ENCODE measurements at places on chromosomes 3 and 15.

DNA sequence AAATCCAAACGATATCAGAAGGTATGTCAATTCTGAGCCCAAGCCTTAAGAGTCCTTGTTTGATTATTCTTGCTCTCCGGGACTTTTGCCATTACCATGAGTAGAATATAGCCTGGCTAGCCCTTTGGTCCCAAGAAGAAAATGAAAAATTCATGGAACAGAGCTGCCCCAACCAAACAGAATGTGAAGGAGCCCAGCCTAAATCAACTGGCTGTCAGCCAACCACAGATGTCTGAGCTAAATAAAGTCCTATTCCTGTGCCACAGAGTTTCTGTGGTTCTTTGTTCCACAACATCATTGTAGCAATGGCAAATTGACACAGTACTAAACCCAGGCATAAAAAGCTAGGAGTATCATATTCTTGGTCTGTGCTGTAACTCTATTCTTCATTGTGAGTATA lies 185.2 kb downstream of the CPNE4 start:
- no peak for DNase-seq

GRCh38 chr3:151871639-151872468 lies 1.6 kb upstream of the SUCNR1 start:
- DNase-seq, result no peak

GRCh38 chr3:12463686-12464085 lies 20.6 kb upstream of the TSEN2 start:
- no peak for DNase-seq

DNA sequence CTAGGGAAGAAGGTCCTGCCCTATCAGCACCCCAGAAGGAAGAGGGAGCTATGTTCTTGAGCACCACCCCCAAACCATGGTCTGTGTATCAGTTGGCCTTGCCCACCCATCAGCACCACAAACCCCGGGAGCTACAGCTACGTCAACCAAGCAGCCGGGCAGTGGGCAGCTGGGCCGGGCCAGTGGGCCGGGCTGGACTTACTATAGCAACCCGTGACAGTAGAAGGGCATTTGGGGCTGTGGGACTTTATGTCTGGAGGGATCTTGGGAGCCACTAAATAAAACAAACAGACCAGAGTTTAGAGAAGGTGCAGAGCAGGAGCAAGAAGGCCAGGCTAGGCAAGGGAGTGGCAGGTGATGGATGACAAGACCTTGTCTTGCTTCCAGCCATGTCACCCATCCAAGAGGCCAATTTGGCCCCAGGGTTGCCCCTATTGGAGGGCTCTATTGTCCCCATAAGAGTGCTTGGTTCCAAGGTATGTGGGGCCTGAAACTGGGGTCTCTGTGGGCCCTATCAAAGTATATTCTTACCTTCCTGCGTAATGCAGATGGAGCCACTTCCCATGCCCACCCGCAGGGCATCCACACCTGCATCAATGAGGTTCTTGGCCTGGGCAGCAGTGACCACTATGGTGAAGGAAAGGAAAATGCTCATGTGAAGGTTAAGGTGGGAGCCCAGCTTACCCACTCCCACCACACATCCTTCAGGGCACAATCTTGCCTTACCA lies 3.2 kb downstream of the IMPDH2 start:
- DNase-seq, result no peak

DNA sequence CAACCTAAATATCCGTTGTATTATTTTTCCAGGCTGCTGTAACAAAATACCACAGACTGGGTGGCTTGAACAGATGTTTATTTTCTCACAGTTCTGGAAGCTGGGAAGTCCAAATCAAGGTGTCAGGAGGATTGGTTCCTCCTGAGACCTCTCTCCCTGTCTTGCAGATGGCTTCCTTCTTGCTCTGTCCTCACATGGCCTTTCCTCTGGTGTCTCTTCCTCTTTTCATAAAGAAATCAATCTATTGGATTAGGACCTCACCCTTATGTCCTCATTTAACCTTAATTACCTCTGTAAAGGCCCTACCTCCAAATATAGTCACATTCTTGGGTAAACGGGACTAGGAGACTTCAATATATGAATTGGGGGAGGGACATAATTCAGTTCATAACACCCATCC lies 89.2 kb upstream of the PLCL2 start:
- no peak for DNase-seq

GRCh38 chr3:42022355-42022754 lies 60.5 kb upstream of the ULK4 start:
- DNase-seq, result no peak

GRCh38 chr3:42547401-42547945 lies 34.3 kb downstream of the SEC22C start:
- DNase-seq, result peak; percentile 39

GRCh38 chr15:69116391-69116790 lies 44.0 kb upstream of the GLCE start:
- no peak for DNase-seq

- DNase-seq, result no peak
Measured at GRCh38 chr3:62798000-62798399, 77.2 kb downstream of the CADPS start.

GRCh38 chr15:67144609-67145311 lies 79.4 kb downstream of the SMAD3 start:
- no peak for DNase-seq

DNA sequence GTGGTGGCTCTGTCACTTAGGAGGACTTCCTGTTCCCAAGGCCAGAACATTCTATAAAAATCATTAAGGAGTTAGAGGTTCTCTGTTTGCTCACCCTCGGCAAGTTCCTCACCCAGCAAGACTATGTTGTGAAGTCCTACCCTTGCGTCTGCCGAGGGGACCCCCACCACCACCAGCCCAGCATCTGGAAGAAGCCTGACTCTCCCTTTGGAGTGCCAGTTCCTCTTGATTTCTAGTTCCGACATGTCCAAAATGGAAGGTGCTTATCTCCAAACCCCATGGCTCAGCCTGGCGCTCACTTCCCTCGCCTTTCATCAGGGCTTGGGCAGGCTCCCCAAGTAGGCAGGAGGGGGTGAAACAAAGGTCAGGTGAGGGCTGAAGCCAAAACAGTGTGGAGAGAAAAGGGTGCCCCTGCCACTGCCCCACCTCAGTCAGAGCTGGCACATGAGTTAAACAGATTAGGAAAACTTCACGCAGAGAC lies 41.0 kb downstream of the BHLHE40 start:
- DNase-seq, result no peak

- DNase-seq, result no peak
Measured at GRCh38 chr15:37007301-37007700, 93.0 kb downstream of the MEIS2 start.

DNA sequence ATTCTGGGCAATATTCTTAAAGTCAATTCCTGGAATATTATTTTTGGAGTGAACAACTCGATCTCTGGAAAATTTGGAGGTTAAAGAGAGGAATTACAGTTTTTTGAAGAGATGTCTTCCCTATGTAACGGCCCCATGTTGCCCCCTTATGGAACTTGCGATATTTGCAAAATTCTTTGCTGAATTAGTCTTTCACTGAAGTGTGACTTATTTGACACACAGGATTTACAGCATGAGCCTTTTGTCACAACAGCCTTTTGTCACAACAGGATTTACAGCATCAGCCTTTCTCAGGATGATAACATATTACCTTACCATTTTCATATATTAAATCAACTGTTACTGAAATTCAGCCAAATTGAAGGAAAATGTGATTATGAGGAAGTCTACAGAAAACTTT lies 37.8 kb upstream of the SPTSSB start:
- no peak for DNase-seq

DNA sequence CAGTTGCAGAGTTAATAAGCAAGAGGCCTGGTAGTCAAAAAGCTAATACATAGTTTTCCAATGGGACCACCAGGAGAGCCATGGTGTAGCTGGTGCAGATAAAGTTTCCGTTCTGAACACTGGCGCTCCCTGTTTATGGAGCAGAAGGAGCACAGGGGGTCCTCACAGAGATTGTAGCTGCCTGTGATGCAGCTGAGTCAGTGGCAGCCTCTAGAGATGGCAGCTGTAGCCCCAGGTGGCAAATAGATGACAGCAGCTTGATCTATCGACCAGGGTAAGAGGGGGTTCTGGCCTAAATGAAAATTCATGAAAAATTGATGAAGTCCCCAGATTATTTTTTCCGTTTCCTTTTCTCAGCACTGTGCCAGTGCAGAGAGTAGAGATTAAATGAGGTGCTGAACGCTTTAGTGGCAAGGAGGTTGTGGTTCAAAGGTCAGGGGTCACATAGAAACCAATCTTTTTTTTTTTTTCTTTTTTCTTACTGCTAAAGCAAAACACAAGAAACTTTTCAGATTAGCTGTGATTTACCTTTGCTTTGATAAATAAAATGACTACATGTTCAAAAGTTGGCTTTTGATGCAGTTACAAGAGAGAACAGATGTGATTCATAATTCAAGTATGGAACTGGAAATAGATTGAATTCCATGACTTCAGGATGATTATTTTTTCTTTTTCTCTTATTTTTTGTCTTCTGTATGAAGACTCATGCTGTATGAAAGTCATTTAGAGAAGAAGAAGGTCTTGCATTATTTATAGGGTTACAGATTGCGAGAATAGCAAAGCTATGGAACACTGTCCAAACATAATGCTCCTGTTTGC lies 63.3 kb downstream of the ROBO2 start:
- no peak for DNase-seq

- no peak for DNase-seq
Measured at GRCh38 chr3:79362571-79363270, 405.1 kb downstream of the ROBO1 start.

- no peak for DNase-seq
Measured at GRCh38 chr15:79396850-79397249, 35.3 kb upstream of the MINAR1 start.

GRCh38 chr3:119588112-119588511 lies 8.8 kb downstream of the ADPRH start:
- DNase-seq, result no peak

GRCh38 chr3:170563712-170564423 lies 22.0 kb downstream of the SLC7A14 start:
- DNase-seq, result no peak

Data from T1000 (cell line).